ENCODE measurements at places on chromosomes 1 and 21.

GRCh38 chr1:7482772-7483495 lies 288.2 kb upstream of the VAMP3 start:
- DNase-seq: no peak

GRCh38 chr1:2548068-2548589 lies 8.0 kb upstream of the TNFRSF14 start:
- DNase-seq: peak; percentile 68

GRCh38 chr1:151371370-151372057 lies 991 bp downstream of the SELENBP1 start:
- peak; percentile 42 for DNase-seq

DNA sequence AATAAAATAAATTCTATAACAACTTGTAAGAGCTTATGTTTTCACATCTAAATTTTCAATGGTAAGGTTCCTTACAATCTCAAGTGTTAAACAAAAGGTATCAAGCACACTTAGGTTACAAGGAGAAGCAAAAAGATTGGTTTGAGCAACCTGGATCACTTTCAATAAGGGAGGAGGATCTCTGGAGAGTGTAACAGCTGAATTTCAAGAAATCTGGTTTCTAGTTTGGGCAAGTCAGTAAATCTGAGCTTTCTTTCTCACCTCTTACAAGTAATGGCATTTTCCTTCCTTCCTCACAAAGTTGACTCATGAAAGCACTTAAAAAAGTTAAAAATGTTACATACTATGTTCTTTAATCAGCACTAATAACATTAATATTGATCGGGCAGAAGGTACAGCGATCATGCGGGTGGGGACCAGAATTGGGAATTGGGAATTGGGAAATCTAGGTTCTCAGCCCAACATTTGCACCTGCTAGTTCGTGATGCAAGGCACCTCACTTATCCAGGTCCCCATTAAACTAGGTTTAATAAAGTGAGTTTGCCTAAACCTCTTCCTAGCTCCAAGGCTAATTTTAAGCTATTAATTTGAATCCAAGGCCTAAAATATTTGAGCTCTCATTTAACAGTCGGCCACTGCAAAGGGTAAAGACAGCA lies 3.1 kb downstream of the NUCKS1 start:
- no peak for DNase-seq

GRCh38 chr1:42742617-42743316 lies 2.7 kb upstream of the CLDN19 start:
- DNase-seq: no peak

- DNase-seq: no peak
Observed at GRCh38 chr1:184854496-184855140, 100.0 kb upstream of the EDEM3 start.

- no peak for DNase-seq
Observed at GRCh38 chr1:161720422-161720821, 922 bp upstream of the FCRLB start.

GRCh38 chr1:16172964-16173446 lies 17.1 kb upstream of the EPHA2 start:
- DNase-seq: no peak

- DNase-seq: no peak
Observed at GRCh38 chr1:208227366-208227765, 16.8 kb downstream of the PLXNA2 start.

DNA sequence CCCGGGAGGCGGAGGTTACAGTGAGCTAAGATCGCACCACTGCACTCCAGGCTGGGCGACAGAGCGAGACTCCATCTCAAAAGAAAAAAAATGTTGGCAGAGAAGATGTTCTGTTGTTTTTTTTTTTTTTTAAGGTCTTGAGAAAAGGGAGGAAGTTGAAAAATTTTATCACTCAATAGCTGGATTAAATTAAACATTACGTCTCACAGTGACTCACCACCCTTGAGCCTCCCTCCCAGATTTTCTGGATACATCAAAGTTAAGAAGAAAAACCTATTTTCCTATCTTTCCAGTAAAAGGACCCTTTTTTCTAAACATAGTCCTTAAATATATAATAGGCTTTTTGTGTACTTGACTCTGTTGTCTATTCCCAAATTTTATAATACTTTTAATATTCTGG lies 35.5 kb downstream of the IFNAR1 start:
- DNase-seq: no peak

DNA sequence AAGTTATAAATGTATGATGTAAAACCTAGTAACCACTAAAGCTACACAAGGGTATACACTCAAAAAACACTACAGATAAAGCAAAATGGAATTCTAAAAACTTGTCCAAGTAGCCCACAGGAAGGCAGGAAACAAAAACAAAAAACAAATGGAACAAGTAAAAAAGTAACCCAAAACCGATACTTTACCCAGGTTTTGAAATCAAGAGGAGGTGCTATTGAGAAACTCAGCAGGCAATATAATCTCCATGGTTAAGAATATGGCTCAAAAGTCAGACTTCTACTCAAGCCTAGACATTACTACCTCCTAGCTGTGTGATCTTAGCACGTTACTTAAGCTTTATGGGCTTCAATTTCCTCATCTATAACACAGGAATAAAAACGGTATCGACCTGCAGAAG lies 13.3 kb downstream of the RBBP5 start:
- DNase-seq: no peak

GRCh38 chr1:104868794-104869193 lies 1119.1 kb downstream of the AMY1C start:
- DNase-seq: no peak

DNA sequence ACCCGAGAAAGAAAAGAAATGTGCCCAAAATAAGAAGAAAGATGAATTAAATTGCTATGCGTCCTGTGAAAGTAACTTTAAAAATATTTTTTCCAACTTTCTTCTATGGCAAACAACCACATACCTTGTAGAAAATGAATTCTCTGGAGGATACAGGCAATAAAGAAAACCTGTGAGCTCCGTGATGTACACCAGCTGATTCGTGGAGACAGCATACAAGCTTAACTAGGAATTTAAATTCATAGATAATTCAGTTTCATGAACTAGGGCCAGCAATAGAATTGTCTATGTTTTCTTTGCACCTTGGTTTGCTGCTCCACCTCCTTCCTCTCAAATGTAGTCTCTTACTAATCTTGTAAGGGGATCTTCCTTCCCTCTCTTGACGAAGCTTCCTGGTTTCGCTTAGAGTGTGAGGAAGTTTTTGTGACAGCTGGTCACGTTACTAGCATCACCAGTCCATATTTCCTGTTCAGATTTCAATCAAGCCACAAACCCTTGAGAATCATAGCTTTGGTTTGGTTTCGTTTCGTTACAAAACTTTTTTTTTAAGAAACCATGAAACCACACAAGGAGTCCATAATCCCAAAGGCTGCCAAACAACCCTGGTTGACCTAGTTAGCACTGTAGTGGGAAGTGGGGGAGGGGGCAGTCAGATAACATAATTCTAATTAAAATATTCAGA lies 35.8 kb downstream of the GREM2 start:
- no peak for DNase-seq

DNA sequence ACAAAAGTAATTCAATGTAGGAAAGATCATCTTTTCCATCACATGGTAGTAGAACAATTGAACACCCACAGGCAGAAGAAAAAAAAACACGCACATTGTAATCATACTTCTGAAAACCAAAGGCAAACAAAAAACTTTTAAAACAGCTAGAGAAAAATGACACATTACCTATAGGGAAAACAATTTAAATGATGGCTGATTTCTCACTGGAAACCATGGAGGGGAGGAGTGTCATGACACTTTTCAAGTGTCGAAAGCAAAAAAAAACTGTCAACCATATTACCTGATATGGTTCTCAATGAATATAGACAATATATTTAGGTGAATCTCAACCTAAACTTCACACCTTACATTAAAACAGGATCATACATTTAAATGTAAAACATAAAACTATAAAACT lies 776 bp upstream of the SLAMF7 start:
- DNase-seq: no peak

DNA sequence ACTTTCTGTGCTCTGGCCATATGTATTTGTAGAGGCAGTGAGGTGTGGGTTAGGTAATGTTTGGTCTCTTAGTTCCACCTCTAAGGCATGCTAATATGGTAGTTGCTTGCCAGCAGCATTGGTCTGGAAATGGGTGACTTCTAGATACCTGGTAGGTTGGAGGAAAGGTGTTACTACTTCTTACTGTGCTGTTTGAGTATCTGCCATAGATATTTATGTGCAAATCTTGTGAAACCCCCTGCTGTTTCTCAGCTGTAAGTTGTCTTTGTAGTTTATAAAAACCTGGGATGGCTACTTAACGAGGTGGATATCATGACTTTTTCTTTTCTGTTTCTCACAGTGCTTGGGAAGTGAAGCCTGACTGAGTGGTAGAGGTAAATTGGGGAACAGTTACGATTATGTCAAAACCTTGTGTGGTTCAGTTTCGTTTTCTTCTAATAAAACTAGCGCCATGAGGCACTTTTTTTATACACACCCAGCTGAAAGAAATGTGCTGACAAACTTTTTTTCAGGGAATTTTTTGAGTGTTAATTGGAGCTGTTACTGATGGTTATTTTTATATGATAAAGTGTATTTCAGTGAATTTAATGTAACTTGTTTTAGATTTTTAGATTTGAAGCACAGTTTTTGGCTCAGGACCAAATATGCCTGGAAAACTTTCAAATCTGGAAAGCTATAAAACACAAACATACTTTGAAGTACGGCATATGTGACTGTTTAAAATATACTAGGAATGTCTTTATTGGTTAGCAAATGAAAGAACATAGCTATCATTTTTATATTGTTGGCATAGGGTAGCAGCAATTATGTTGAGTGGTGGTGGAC lies 42.1 kb downstream of the CAMSAP2 start:
- no peak for DNase-seq

DNA sequence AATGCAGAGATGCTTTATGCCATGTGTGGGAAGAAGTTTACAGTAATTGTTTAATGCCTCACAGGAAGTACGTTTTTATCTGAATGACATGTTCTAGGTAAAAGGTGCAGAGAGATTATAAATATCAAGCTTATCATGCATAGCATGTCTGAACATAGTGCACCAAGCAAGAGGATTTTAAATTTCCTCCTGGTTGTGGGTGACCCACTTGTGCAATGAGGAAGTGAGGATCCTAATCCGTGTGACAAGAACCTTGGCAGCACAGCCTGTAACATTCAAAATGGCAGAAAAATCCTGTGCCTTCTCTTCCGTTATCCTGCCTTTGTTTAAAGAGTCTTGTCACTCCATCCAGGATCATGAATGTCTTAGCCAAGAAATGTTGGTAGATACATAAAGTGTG lies 75.6 kb downstream of the PLA2G4A start:
- DNase-seq: no peak

- DNase-seq: no peak
Observed at GRCh38 chr1:99789715-99790114, 23.3 kb upstream of the FRRS1 start.

GRCh38 chr1:202958544-202959275 lies 598 bp upstream of the ADIPOR1 start:
- DNase-seq: no peak

GRCh38 chr21:42236014-42236413 lies 17.1 kb downstream of the ABCG1 start:
- no peak for DNase-seq

GRCh38 chr1:27306892-27307761 lies 14.8 kb upstream of the TMEM222 start:
- DNase-seq: no peak

- no peak for DNase-seq
Observed at GRCh38 chr1:46394872-46395465, 852 bp downstream of the FAAH start.

DNA sequence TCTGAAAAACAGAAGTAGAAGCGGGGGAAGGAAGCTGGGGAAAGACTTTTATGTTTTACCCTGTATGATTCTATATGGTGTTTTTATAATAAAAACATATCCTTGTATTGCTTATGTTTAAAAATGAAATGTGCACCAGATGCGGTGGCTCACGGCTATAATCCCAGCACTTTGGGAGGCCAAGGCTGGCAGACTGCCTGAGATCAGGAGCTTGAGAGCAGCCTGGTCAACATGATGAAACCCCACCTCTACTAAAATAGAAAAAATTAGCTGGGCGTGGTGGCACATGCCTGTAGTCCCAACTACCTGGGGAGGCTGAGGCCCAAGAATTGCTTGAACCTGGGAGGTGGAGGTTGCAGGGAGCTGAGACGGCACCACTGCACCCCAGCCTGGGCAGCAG lies 155.4 kb downstream of the SMYD3 start:
- DNase-seq: no peak

Data from nucleus accumbens (tissue), 56 donors.